ENCODE measurements at places on chromosomes 13 and 19. TPM values are rescaled to one million over a fixed set of nuclear protein-coding genes. Genes with fewer than 3 reads are reported as not detected.

DNA sequence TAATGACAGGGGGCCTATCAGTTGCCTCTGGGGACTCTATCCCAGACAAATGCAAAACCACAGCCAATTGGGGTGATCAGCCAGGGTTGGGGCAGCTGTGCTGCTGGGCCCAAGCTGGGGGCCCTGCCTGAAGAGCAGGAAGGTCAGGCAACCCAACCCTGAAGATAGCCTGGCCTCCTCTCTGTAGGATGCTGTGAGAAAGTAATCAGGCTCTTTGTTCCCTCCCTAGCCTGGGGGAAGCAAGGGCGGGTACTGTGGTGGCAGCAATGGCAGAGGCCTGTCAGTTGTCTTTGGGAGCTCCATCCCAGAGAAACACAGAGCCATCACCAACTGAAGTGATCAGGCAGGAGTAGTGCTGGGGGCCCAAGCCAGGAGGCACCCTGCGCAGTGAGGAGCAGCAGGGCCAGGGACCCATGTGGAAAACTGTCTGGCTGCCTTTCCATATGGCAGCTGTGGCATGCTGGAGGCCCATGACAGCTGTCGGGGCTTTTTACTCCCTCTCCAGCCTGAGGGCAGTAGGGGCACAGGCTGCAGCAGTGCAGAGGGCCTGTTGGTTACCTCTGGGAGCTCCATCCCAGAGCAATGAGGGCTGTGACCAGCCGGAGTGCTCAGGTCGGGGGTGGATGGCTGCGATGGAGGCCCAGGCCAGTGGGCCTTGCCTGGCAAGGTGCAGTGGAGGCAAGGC, 73.6 kb upstream of the ATP12A start:
- DNase-seq = no peak

- DNase-seq = no peak
Measured at GRCh38 chr19:51811344-51811743, 16.4 kb downstream of the FPR3 start.

SHC2 gene
- 57.8 TPM for total RNA-seq

PNMA8C gene
- total RNA-seq = not detected

Data from left lobe of liver (tissue), 2 donors.